Spinal cord (tissue), 10 donors: ENCODE measurements at places on chromosomes 7 and 10. TPM values are rescaled to one million over a fixed set of nuclear protein-coding genes. Genes with fewer than 3 reads are reported as not detected.

GRID2IP gene
- total RNA-seq, result 0.30 TPM

ACTL6B gene
- total RNA-seq, result 16.5 TPM

CYP2C19 gene
- total RNA-seq, result 0.22 TPM

NODAL gene
- total RNA-seq, result 2.1 TPM

GNB2 gene
- total RNA-seq, result 89.9 TPM

TBX20 gene
- not detected for total RNA-seq

OR2F1 gene
- total RNA-seq, result not detected

NAT16 gene
- 0.61 TPM for total RNA-seq

UNCX gene
- 0.69 TPM for total RNA-seq

CPVL gene
- total RNA-seq, result 42.2 TPM

ZNF365 gene
- total RNA-seq, result 11.6 TPM

ZP3 gene
- total RNA-seq, result 0.59 TPM

SAMD9 gene
- total RNA-seq, result 12.2 TPM

TFR2 gene
- 3.7 TPM for total RNA-seq

OR2A42 gene
- total RNA-seq, result 0.06 TPM

CACUL1 gene
- 43.5 TPM for total RNA-seq

GALNT17 gene
- 45.2 TPM for total RNA-seq

TUBAL3 gene
- total RNA-seq, result 0.66 TPM

MIOS gene
- 35.2 TPM for total RNA-seq

HACD1 gene
- total RNA-seq, result 17.0 TPM

PON3 gene
- 4.0 TPM for total RNA-seq

VSTM2A gene
- 26.8 TPM for total RNA-seq

PRLHR gene
- total RNA-seq, result 0.69 TPM

DOCK4 gene
- total RNA-seq, result 40.3 TPM

PAX4 gene
- not detected for total RNA-seq

DENND2A gene
- 23.7 TPM for total RNA-seq

CNNM1 gene
- total RNA-seq, result 7.5 TPM

ANAPC16 gene
- 57.7 TPM for total RNA-seq

TLX1 gene
- not detected for total RNA-seq

ZNF804B gene
- 2.0 TPM for total RNA-seq

PLEKHS1 gene
- not detected for total RNA-seq

GFRA1 gene
- total RNA-seq, result 109 TPM

NCF1 gene
- total RNA-seq, result 2.8 TPM

CCDC146 gene
- 19.6 TPM for total RNA-seq

EGR2 gene
- total RNA-seq, result 3.9 TPM

ITGA8 gene
- 55.2 TPM for total RNA-seq

ASB15 gene
- total RNA-seq, result not detected

PRKCQ gene
- total RNA-seq, result 9.0 TPM

MEOX2 gene
- 17.0 TPM for total RNA-seq

RAMP3 gene
- total RNA-seq, result 8.9 TPM
